Common myeloid progenitor, CD34-positive (primary cell): ENCODE measurements at places on chromosomes 2 and 18.

GRCh38 chr2:192047315-192048107 is 147.2 kb downstream of the TMEFF2 start:
- no peak for DNase-seq

DNA sequence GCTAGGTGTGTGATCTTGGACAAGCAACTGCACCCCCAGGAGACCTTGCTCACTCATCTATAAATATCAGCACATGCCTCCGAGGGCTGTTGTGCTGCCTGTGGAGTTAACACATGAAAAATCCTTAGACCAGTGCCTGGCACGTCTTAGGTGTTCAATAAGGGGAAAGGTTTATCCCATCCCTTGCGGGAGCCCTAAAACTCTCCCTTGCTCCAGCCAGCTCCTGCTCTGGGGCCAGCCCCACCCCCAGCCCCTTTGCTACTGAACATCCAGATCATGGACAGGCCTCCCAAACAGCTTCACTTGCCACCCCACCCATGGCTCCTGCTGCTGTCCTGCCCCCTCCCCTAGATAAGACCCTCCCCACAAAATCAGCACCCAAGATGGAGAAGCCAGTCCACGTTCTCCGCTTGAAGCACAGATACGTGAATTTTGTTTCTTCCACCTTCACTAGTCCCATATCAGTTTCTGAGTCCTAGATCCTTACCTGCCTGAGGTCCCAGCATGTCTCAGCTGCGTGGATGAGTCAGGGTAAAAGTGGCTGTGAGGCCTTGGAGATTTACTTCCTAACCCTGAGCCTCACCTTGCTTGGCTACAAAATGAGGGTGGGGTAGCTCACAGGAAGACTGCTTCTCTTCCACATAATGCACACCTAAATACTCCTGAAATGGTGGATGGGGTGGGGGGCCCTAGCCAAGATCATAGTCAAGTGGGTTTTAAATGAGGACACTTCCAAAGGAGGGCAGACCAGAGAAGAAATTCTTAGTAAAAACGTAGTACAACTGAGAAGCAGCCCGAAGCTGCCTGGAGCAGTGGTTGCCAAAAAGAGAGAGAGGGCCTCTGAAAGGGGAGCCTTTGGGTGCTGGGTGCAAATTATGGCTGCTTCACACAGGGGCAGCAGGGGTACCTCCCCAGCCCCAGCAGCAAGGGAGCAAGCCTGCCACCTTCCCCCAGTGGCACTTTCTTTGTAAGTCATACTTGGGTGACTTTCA is 40.4 kb downstream of the C1QL2 start:
- no peak for DNase-seq

DNA sequence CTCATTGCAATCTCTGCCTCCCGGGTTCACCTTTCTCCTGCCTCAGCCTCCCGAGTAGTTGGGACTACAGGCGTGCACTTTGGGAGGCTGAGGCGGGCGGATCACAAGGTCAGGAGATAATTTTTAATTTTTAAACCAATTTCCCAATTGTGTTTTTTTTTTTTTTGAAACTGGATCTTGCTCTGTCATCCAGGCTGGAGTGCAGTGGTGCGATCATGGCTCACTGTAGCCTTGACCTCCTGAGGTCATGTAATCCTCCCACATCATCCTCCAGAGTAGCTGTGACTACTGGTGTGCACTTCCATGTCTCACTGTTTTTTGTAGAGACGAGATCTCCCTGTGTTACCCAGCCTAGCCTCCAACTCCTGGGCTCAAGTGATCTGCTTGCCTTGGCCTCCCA is 49.3 kb downstream of the GLS start:
- DNase-seq, result no peak

- no peak for DNase-seq
Observed at GRCh38 chr2:28993206-28993960, 12.3 kb downstream of the TOGARAM2 start.

GRCh38 chr2:221434142-221434541 is 138.0 kb downstream of the EPHA4 start:
- no peak for DNase-seq

GRCh38 chr18:47809420-47809819 is 121.0 kb downstream of the SMAD2 start:
- no peak for DNase-seq

DNA sequence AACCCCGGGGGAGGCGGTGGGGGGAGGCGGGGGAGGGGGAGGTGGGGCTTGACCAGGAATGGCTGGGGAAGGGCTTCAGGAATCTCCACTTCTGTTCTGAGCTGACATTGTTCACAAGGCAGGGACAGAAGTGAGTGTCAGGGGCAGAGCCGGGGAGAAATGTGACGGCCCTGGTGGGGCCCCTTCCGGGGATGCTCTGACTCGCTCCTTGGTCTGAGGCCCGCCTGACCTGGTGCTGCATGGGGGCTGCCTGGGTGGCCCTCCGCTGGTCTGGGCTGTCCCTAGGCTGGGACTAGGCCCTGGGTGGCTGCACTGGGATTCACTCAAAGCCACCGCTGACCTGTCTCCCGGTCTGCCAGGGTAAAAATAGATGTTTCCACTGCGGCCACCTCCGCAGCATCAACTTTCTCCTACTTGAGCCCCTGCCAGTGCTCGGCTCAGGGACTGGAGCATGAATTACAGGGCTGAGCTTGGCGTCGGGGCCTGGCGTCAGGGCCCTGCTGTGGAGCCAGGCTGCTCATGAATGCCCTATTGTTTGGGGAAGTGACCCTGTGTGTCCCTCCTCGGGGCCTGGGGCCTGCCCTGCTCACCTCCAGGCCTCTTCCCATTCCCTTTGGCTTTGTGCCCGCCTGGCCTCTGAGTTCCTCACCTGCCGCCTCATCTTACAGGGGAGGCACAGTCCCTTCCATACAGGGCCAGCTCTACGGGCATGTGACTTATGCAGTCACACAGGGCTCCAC is 247.5 kb downstream of the DYSF start:
- no peak for DNase-seq

DNA sequence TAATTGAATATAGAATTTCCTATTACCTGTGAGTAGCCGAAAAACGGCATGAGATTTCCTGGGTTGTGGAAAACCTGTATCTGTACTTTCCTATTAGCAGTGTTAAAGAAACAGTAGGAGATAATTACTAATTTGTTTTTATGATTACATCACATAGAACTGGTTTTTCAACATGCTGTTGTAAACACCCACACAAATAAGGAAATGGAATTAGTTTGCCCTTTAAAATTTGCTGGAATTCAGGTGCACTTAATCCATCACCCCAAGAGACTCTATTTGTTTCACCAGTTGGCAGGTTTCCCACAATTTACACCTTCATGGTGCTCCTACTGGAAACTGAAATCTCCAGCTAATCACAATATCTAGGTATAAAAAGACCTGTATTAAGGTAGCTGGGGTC is 274.1 kb upstream of the SLC8A1 start:
- DNase-seq, result no peak

DNA sequence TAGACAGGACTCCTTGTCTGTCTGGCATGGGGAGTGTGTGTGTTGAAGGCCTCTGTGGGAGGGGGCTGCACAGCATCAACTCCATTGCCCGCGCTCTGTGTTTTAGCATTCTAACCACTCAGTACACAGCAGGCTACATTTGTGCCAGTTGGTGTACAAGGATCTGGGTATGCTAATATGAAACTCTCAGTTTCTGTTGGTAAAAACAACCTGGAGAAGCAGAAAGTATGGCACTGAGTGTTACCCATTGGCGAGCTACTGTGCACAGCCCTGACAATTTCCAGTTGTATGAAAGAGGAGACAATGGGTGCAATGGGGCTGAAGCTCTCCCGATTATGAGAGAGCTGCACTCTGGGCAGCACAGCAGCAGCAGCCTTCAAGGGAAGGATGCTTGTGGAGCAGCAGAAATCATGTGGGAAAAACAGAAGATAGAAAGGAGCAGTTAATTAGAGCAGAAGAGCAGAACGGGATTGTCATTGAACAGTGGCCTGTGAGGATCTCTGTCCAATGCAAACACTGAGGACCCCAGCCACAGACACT is 443.6 kb downstream of the CBLN2 start:
- no peak for DNase-seq
